Frontal cortex (tissue), 4 donors: ENCODE measurements at places on chromosomes 3 and 15.

GRCh38 chr3:137760341-137761098 lies 3.6 kb upstream of the SOX14 start:
- DNase-seq = no peak

DNA sequence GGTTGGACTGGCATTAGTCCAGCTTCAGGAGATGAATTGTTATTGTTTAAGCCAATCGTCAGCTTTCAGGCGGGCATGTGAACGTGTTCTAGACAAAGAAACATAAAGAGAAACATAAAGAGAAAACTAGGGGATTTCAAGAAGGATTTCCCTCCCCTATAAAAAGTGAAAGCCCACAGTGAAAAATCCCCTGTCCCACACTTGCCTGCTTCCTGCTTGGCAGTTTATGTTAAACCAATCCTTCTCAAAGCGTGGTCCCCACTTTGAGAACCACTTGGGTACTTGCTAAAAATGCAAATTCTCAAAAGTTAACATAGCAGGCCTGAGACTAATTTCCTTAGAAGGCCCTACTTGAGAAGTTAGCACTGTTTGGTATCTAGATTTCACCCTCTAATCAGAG lies 293.0 kb upstream of the SOX14 start:
- no peak for DNase-seq

DNA sequence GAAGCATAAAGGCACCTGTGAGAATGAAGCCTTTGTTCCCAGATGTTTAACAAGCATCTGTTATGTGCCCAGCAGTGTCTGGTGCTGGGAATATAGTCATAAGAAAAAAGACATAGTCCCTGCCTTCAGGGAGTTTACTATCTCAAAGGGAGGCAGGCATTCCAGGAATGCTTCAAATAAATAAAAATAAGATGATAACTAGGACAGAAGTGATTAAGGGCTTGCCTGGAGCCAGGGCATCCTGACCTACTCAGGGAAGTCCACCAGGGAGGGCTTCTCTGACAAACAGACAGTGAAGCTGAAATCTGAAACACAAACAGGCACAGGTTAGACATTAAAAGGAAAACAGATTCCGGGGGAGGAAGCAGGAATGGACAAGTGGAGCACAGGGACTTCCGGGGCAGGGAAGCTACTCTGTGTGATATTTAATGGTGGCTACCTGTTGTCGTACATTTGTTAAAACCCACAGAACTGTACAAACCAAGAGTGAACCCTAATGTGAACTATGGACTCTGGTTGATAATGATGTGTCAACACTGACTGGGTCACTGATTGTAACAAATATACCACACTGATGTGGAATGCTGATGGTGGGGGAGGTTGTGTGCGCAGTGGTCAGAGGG lies 53.3 kb downstream of the ITGB5 start:
- DNase-seq = no peak

- no peak for DNase-seq
Measured at GRCh38 chr15:59137566-59137965, 32.6 kb downstream of the CCNB2 start.

- no peak for DNase-seq
Measured at GRCh38 chr3:121660356-121661171, at the start of gene HCLS1. Gene HCLS1 (minus strand): TSS chr3:121660903. CDS start chr3:121658347, 2,556 bp downstream.

GRCh38 chr3:187327845-187328244 lies 36.3 kb upstream of the MASP1 start:
- no peak for DNase-seq

DNA sequence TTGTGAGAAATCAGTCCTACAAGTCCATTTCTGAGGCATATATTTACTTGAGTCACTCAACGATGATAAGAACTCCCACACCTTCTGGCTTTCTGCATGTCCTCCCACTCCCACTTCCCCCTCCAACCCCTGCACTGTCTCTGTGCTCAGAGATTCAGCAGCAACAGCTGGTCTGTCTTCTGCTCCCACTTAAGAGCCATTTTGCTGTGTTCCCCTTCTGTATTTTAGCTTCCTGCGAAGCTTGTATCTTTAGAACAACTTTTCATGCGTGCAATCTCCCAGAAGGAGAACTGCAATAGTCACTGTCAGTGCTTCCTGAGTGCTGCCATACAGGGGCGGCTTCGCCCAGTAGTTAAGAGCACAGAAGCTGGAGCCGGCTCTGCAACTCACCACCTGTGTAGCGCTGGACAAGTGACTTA lies 90.0 kb upstream of the SPATA12 start:
- no peak for DNase-seq
